ENCODE measurements at places on chromosomes 16 and 17. TPM values are rescaled to one million over a fixed set of nuclear protein-coding genes. Genes with fewer than 3 reads are reported as not detected.
A peak's percentile ranks its signal among the peaks of the same experiment; 100 is the strongest.

Gene CTRL
- total RNA-seq = 0.59 TPM

Gene ZP2
- not detected for total RNA-seq

Gene FOXC2
- 2.6 TPM for total RNA-seq

Gene ZSCAN10
- not detected for total RNA-seq

Gene PPY
- not detected for total RNA-seq

Gene PRRT2
- 0.52 TPM for total RNA-seq

Gene LMF1
- 14.1 TPM for total RNA-seq

Gene PLLP
- total RNA-seq = 22.4 TPM

DNA sequence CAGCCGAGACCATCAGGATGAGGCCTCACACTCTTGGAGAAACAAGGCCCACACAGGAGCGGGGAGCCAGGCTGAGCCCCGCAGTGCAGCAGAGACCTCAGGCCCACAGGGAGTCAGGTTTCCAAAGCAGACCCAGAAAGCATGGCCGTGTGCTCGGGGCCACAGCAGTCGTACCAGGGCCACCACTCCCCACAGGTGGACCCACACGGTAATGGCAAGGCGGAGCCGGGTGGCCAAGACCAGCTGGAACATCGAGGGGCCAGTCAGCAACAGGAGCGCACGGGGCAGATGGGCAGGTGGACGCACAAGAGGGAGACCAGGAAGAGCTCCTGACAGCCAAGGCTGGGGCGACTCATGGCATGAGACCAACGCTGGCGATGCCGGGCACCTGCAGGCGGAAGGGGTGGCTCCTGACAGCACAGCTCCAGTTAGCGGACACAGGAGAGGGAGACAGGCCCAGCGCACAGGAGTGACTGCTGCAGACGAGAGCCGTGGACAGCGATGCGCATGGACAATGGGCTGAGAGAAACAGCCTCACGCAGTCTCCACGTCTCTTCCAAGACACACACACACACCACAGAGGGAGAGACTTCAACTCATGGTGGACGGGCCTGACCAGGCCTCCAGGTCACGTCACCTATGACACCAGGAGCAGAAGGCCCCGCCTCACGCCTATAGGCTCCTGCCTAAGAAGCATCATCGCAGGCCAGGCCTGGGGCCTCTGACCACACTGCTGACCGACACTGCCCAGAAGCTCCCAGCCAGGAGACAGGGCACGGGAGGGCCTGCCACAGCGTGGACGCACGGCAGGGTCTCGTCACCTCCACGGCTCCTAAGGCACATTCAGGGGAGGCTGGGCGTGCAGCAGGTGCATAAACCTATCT lies 58.6 kb downstream of the ZNF778 start:
- H3K27me3 ChIP-seq = no peaks in the 10 kb centered on the region
- H3K4me1 ChIP-seq = no peaks in the 10 kb centered on the region
- peaks cover 82% of the 10 kb centered on the region for H3K36me3 ChIP-seq
- DNase-seq = no peak
- no peak overlapping the region for H3K4me3 ChIP-seq
- H3K27ac ChIP-seq = no peak overlapping the region

DNA sequence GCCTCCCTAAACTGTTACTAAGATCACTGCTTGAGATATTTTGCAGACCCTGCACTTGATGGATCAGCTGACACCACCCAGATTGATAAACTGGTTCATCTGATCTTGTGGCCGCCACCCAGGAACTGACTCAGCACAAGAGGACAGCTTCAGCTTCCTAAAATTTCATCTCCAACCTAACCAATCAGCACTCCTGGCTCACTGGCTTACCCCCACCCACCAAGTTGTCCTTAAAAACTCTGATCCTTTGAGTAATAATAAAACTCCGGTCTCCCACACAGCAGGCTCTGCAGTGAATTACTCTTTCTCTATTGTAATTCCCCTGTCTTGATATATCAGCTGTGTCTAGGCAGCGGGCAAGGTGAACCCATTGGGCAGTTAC lies 174.8 kb downstream of the UTP18 start:
- no peaks in the 10 kb centered on the region for H3K27me3 ChIP-seq
- H3K36me3 ChIP-seq = no peaks in the 10 kb centered on the region
- no peak overlapping the region for H3K27ac ChIP-seq
- no peaks in the 10 kb centered on the region for H3K4me1 ChIP-seq
- H3K4me3 ChIP-seq = no peak overlapping the region
- DNase-seq = no peak

DNA sequence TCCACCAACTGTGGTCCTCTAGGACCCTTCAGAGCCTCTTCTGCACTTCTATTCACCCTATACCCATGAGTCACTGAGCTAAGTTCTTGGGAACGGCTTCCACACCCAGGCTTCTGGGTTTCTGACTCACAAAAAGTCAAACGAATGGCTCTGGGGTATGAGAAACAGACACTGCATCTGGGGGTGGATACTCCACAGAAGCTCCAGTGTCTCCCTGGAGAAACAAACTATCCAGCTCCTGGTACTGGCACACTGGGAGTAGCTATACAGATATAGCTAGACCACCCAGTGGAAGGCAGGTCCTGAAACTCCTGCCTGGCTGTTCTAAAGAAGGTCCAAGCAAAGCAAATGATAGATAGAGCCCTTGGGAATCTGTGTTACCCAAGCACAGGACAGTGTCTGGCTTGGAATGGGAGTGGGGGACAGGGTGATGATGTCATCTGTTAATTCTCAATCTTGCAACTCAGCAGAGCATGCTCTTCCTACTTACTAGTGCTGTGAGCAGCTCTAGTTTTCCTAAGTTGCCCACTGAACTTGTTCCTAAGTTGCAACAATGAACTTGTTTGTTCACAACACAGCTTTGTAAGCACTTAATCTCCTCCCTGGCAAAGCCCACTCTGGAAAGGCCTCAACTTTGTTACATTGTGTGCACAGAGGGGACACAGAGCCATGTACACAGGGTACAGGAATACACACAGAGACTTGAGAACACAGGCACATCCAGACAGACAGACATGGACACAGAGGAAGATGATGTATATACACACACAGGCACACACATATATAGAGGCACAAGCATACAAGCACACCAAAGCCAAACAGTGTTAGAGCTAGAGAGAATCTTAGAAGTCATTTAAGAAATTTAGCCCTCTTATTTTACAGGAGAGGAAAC lies 6.7 kb downstream of the MMP28 start:
- H3K4me1 ChIP-seq = peaks cover 18% of the 10 kb centered on the region
- H3K4me3 ChIP-seq = no peak overlapping the region
- H3K27ac ChIP-seq = peak overlapping the region; percentile 38
- H3K36me3 ChIP-seq = no peaks in the 10 kb centered on the region

- H3K4me3 ChIP-seq = no peak overlapping the region
- no peak for DNase-seq
- no peaks in the 10 kb centered on the region for H3K27me3 ChIP-seq
These were observed 199.9 kb upstream of the COX10 start for GRCh38 chr17:13869331-13869940.

GRCh38 chr17:32120141-32120540 lies 22.2 kb upstream of the RHOT1 start:
- H3K27ac ChIP-seq = no peak overlapping the region
- no peaks in the 10 kb centered on the region for H3K27me3 ChIP-seq
- no peaks in the 10 kb centered on the region for H3K4me1 ChIP-seq
- H3K36me3 ChIP-seq = no peaks in the 10 kb centered on the region
- H3K4me3 ChIP-seq = no peak overlapping the region

GRCh38 chr16:74788108-74788507 lies 13.5 kb upstream of the FA2H start:
- no peak overlapping the region for H3K4me3 ChIP-seq
- H3K4me1 ChIP-seq = no peaks in the 10 kb centered on the region
- no peak for DNase-seq
- H3K27me3 ChIP-seq = no peaks in the 10 kb centered on the region
- H3K36me3 ChIP-seq = no peaks in the 10 kb centered on the region
- H3K27ac ChIP-seq = no peak overlapping the region

DNA sequence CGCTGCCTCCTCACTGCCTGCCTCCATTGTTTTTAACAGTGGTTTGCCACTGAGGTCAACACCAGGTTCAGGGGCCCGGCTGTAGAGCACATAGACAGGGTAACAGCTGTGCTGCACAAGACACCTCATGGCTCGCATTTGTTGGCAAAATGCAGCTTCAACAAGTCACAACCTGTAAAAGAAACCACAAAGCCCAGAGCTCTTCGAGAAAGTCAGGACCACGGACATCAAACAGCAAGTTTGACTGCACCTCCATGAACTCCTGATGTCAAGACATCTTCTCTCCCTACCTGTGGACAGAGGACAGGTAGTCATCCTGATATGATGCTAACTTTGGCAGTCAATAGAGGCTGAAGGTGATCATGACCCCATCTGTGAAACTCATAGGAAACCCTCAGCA lies 142.4 kb upstream of the SOX9 start:
- no peak overlapping the region for H3K27ac ChIP-seq
- DNase-seq = no peak
- no peaks in the 10 kb centered on the region for H3K4me1 ChIP-seq
- no peaks in the 10 kb centered on the region for H3K36me3 ChIP-seq
- H3K27me3 ChIP-seq = no peaks in the 10 kb centered on the region
- no peak overlapping the region for H3K4me3 ChIP-seq

DNA sequence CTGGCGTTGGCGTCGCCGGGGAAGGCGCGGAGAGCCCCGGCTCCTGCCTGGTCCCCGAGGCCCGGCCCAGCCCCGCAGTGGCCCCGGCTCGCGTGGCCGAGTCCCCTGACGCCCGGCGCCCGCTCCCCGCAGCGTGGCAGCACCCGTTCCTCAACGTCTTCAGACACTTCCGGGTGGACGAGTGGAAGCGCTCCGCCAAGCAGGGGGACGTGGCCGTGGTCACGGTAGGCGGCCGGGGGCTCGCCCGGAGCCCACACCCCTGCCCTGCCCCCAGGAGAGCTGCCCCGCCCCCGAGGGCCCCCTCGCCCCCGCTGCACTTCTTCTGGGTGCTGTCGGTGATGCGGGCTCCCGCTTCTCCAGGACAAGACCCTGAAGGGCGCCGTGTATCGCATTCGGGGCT lies 466 bp downstream of the WDR90 start:
- H3K4me1 ChIP-seq = no peaks in the 10 kb centered on the region
- H3K27ac ChIP-seq = peak overlapping the region; percentile 92
- H3K4me3 ChIP-seq = peak overlapping the region; percentile 68
- H3K27me3 ChIP-seq = no peaks in the 10 kb centered on the region

DNA sequence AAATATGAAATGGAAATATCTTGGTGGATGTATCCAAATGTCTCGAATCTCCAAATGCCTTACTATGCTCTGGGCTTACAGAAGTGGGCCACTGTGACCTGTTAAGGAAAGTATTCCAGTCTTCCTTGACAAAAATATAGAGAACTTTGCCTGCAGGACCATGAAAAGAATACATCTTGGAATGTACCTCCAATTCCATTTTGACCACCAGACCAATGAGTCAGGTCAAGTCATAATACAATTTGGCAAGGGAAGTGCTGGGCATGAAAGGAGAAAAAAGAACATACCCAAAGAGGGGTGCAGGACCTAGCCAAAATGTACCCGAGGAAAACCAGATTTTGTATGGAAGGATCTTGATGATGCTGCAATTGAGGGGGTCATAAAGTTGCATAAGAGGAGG lies 1153.7 kb upstream of the GOT2 start:
- no peaks in the 10 kb centered on the region for H3K36me3 ChIP-seq
- no peak overlapping the region for H3K4me3 ChIP-seq
- no peaks in the 10 kb centered on the region for H3K27me3 ChIP-seq

DNA sequence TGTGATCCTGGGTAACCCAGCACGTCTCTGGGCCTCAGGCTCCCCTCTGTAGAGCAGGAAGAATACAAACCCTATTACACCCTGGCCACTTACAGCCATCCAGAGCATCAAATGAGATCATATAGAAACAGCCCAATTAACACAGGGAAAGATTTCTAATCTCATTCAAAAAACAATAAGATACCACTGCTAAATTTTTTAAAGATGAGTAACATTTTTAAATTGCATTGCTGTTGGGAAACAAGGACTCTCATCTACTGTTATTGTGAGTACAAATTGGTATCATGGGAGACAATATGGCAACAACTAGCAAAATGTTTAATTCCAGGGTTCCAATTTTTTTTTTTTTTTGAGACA lies 41.1 kb downstream of the SRL start:
- H3K36me3 ChIP-seq = peaks cover 47% of the 10 kb centered on the region
- H3K4me1 ChIP-seq = peaks cover 23% of the 10 kb centered on the region
- DNase-seq = no peak
- no peak overlapping the region for H3K27ac ChIP-seq

GRCh38 chr17:38428643-38429371 lies 543 bp downstream of the ARHGAP23 start:
- H3K4me3 ChIP-seq = peak overlapping the region; percentile 98
- DNase-seq = no peak
- peak overlapping the region; percentile 97 for H3K27ac ChIP-seq

GRCh38 chr16:79677799-79678530 lies 77.4 kb upstream of the MAF start:
- H3K36me3 ChIP-seq = no peaks in the 10 kb centered on the region
- no peak overlapping the region for H3K4me3 ChIP-seq
- H3K27ac ChIP-seq = no peak overlapping the region

DNA sequence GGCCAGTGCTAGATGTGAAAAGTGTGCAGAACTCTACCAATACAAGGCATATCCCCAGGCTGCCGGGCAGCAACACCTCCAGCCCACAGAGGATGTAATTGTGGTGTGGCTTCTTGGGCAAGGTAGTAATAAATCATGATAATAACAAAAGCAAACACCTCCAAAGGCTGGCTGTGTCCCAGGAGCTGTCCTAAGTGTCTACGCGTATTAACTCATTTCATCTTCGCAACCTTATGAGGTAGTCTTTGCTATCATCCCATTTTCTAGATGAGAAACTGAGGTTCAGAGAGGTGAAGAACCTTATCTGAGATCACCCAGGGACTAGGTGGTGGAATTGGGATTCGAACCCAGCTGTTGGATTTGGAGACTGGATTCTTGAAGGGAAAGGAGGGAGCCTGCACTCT lies 5.3 kb downstream of the PDK2 start:
- H3K36me3 ChIP-seq = peaks cover 48% of the 10 kb centered on the region
- no peak overlapping the region for H3K4me3 ChIP-seq
- H3K4me1 ChIP-seq = peaks cover 83% of the 10 kb centered on the region
- peak overlapping the region; percentile 96 for H3K27ac ChIP-seq
- H3K27me3 ChIP-seq = no peaks in the 10 kb centered on the region
- no peak for DNase-seq

DNA sequence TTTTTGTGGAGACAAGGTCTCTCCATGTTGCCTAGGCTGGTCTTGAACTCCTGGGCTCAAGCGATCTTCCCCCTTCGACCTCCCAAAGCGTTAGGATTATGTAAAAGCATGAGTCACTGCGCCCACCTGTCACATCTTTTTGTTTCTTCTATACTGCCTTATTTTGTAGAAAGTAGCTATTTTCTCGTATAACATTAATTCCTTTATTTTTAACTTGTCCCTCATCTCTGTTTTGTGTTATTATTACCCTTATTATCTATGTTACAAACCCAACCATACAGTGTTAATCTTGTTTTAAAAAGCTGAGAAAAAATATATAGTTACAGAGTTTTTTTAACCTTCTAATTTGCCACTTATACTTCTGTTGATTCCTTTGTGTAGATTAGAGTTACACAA lies 1.4 kb upstream of the TXNDC11 start:
- no peaks in the 10 kb centered on the region for H3K4me1 ChIP-seq
- no peak for DNase-seq
- no peaks in the 10 kb centered on the region for H3K27me3 ChIP-seq
- H3K4me3 ChIP-seq = no peak overlapping the region
- peak overlapping the region; percentile 98 for H3K27ac ChIP-seq
- no peaks in the 10 kb centered on the region for H3K36me3 ChIP-seq

- DNase-seq = no peak
- H3K27me3 ChIP-seq = no peaks in the 10 kb centered on the region
- H3K27ac ChIP-seq = no peak overlapping the region
- no peak overlapping the region for H3K4me3 ChIP-seq
These were observed 321.3 kb downstream of the RBFOX1 start for GRCh38 chr16:7653746-7654461.

Data from right atrium auricular region (tissue), 2 donors.